Hematopoietic multipotent progenitor cell (in vitro differentiated cells): ENCODE measurements at places on chromosomes 16 and 17. TPM values are rescaled to one million over a fixed set of nuclear protein-coding genes. Genes with fewer than 3 reads are reported as not detected.

DNA sequence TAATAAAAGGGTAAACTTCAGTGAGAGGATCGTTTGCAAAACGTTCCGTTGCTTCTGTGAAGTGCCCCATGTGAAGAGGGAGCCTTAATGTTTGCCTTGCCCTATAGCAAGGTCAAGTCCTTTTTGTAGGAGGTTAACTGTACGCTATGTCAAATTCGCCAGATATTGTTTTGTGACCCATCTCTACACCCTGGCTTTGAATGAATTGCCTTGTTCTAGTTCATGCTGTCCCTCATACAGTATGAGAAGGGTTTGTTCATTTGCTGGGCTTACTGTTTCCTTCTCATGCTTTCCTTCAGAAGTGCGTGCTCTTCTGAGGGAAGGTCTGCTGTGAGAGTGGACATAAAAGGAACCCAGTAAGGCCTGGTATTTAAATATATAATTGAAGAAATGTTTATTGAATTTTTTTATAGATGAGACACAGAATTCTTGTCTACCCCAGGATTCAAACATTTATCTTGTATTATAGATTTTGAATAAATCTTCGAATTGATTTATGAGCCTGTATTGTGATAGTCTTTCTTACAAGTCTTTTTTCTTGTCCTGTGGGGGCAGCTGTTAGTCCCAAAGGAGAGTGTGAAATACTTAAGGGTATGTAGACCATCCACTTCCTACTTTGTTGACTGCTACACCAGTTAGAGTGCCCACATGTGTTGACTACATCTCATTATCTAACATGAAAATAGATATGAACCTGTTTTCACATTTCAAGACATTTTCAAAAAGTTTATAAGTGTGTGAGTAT is 1.7 kb downstream of the MAP3K3 start:
- no peak for DNase-seq

DNA sequence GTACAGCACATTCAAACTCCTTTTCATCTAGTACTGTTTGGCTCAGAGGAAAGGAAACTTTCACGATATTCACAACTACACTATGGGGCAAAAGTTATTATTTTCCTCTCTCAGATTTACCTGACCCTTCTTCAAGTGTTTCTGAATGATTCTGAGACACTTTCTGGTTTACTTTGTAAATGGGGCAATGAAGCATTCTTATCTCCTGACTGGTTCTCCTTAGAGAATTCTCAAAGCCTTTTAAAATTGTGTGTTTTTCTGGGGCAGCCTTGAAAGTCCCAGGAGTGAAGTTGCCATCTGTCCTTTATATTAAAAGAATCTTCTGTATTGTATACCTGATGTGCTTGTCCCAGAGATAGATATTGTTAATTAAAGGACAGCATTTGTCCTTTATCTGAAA is 264.9 kb downstream of the FTO start:
- no peak for DNase-seq

- no peak for DNase-seq
Observed at GRCh38 chr17:81298991-81299738, 4.1 kb upstream of the SLC38A10 start.

- no peak for DNase-seq
Observed at GRCh38 chr16:55081622-55082590, 151.2 kb downstream of the IRX5 start.

The PPL gene
- total RNA-seq = 0.81 TPM
